A673 (cell line): ENCODE measurements at places on chromosomes 4 and X.

GRCh38 chr4:6368096-6368495, 98.4 kb downstream of the WFS1 start:
- H3K27me3 ChIP-seq = peaks cover 71% of the 10 kb centered on the region
- no peaks in the 10 kb centered on the region for H3K4me1 ChIP-seq
- no peak overlapping the region for H3K27ac ChIP-seq
- no peak overlapping the region for H3K4me3 ChIP-seq
- DNase-seq = no peak

DNA sequence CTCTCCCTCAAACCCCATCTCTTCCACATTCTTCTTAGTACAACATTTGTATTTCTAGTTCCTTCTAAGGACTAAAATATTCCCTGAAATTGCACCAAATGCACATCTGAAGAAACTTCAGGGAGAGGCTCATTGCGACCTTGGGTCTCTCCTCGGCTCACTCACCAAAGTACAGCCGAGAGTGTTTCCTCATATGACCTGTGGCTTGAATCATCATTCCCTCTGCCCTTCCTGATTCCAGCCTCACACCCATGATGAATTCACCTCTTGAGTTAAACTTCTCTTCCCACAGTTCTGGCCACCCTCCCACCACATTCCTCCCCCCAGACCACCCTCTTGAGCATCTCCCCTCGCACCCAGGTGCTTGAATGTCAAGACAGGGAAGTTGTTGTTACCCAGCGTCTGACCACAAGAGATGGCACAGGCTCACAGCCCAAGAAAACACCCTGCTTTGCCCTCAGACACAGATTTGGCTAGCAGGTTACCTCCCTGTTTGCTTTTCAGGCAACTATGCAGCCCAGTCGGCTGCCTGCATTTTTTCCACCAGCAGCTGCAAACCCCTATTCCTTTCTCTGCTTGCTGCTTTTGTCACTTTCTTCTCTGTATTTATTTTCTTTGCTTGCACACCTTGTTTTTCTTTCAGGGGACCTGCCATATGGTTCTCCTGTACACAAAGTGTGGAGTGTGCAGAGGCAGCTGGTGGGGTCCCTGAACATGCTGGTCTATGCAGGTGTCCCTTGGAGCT, 214.8 kb downstream of the SPATA18 start:
- no peaks in the 10 kb centered on the region for H3K36me3 ChIP-seq
- H3K27me3 ChIP-seq = no peaks in the 10 kb centered on the region
- DNase-seq = no peak
- H3K4me3 ChIP-seq = no peak overlapping the region
- no peak overlapping the region for H3K27ac ChIP-seq

DNA sequence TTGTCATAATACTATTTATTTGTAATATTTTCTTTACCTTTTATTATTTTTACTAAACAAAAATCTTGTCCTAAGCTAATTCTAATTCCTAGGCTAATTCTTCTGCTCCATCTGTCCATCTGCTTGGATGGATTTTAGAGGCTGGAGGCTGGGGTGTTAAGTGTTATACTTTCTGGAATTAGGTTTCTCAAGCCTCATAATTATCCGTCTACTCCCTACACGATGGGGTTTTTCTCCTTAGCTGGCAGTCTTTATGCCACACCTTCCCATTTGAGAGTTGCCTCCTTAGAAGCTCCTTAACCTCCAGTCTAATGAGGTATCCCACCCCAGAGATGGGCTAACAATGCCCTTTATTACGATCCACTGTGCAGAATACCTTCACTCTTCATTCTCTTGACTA, 37.6 kb upstream of the LGI2 start:
- no peaks in the 10 kb centered on the region for H3K36me3 ChIP-seq
- DNase-seq = no peak
- H3K4me3 ChIP-seq = no peak overlapping the region
- no peak overlapping the region for H3K27ac ChIP-seq
- no peaks in the 10 kb centered on the region for H3K4me1 ChIP-seq

GRCh38 chr4:83082777-83083176, 31.8 kb downstream of the PLAC8 start:
- H3K4me1 ChIP-seq = no peaks in the 10 kb centered on the region
- no peak overlapping the region for H3K27ac ChIP-seq
- DNase-seq = no peak
- no peaks in the 10 kb centered on the region for H3K36me3 ChIP-seq
- no peak overlapping the region for H3K4me3 ChIP-seq
- no peaks in the 10 kb centered on the region for H3K27me3 ChIP-seq

- no peaks in the 10 kb centered on the region for H3K36me3 ChIP-seq
- H3K4me3 ChIP-seq = no peak overlapping the region
- H3K27ac ChIP-seq = no peak overlapping the region
- no peak for DNase-seq
- no peaks in the 10 kb centered on the region for H3K4me1 ChIP-seq
- no peaks in the 10 kb centered on the region for H3K27me3 ChIP-seq
Measured at GRCh38 chr4:129822701-129823100, 726.7 kb downstream of the C4orf33 start.

DNA sequence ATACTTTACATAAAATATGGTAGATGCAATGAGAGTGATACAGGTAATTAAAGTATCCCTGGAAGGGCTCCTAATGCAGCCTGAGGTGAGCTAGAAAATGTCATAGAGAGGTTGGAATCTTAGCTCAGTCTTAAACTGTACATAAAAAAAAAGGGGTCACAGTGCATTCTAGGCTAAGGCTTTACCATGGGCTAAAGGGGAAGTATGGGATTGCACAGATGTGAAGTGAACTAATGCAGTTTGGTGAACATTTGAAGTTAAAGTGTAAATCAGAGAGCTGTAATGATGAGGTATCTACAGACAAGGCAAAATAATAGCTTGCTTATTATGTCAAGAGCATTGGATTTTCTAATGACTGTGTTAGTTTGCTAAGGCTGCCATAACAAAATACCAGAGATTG, 405.9 kb downstream of the ADGRL3 start:
- no peaks in the 10 kb centered on the region for H3K27me3 ChIP-seq
- H3K36me3 ChIP-seq = no peaks in the 10 kb centered on the region
- no peak overlapping the region for H3K27ac ChIP-seq
- DNase-seq = no peak
- no peaks in the 10 kb centered on the region for H3K4me1 ChIP-seq

- no peak for DNase-seq
- no peak overlapping the region for H3K4me3 ChIP-seq
- no peaks in the 10 kb centered on the region for H3K27me3 ChIP-seq
- no peak overlapping the region for H3K27ac ChIP-seq
Measured at GRCh38 chr4:1542516-1543320, 136.5 kb upstream of the NKX1-1 start.
